G401 (cell line): ENCODE measurements at places on chromosomes 16 and 17.

GRCh38 chr16:16861546-16861945, 482.6 kb downstream of the NPIPA7 start:
- DNase-seq, result peak; percentile 29

DNA sequence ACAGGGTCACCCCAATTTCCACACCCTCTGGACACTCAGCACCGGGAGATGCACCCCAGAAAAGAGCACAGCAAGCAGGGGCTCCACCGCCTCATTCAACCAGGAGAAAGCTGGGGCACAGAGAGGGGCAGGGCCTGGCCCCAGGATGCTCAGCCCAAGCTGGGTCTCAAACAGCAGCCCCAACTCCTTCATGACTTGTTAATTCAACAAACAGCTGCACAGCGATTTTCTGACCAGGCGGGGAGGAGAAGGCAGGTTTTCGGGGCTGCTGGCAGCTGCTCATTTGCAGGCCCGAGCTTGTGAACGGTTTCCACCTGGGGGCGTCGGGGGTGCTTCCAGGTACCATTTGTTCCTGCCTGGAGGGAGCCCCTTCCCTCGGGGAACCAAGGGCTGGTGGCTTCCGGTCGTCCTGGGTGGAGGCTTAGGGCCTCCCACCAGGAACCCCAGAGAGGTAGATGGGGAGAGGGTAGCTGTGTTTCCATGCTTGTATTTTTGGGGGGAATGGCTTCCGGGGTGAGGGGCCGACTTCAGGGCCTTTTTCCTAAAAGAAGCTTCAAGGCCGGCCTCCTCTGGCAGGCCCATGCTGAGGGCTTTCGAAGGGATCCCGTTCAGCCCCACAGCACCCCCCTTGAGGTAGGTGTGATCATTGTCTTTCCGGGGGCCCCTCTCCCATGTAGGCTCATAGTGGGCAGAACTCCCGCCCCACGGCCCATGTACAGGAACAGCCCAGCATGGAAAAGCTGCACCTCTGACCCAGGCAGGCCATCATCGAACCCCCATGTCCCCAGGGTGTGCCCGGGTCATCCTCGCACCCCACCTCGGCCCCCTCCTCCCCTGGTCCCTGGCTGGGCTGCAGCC, 191.6 kb upstream of the GSE1 start:
- no peak for DNase-seq

DNA sequence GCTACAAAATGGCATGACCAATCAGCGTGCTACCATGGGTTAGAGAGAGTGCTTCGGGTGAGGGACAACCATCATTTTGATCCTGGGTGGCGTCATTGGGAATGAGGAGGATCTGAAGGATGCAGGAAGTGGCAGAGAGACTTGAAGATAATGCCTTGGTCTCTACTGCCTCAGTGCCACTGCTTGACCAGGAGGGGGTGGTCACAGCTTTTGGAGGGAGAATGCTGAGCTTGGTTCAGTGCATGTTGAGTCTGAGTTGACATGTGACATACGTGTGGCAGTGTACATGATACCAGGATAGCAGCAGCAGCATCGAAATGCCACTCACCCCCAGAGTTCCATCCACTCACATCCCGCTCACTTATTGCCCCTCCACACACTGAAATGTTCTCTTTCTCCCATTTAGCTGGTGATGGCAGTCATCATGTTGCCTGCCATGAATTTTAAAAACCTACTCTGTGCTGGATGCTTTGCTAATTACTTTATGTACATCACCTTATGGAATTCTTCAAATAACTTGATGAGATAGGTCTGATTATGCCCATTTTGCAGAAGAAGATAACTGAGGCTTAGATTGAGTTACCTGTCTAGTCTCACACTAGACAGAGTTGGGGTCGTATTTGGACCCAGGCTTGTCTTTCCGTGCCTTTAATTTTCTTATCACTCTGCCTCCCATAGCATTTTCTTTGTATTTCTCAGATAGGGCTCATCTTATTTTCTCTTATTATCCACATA, 36.7 kb downstream of the ARSG start:
- DNase-seq, result no peak

- DNase-seq, result no peak
Measured at GRCh38 chr16:1325673-1326371, 7.6 kb upstream of the BAIAP3 start.

DNA sequence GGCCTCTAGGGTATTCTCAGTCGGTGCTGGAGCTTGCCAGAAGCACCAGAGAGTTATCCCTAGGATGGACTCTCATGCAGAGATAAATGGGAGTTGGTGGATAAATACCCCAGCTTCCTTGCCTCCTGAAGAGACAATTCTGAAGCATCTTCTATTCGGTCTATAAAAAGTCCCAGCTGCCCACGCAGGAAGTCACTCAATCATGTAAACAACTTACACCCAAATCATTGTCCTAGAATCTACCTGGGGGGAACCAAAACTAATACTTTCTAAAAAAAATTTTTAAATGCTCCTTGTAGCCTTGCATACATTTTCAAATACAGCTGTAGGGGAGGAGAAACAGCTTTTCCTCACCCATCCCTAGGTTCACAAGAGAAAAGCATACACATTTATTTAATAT, 66.6 kb upstream of the ELAC2 start:
- DNase-seq, result no peak

- DNase-seq, result no peak
Measured at GRCh38 chr17:39660011-39660360, 5.2 kb upstream of the TCAP start.

GRCh38 chr16:67432506-67432890, 1.6 kb downstream of the HSD11B2 start:
- no peak for DNase-seq

DNA sequence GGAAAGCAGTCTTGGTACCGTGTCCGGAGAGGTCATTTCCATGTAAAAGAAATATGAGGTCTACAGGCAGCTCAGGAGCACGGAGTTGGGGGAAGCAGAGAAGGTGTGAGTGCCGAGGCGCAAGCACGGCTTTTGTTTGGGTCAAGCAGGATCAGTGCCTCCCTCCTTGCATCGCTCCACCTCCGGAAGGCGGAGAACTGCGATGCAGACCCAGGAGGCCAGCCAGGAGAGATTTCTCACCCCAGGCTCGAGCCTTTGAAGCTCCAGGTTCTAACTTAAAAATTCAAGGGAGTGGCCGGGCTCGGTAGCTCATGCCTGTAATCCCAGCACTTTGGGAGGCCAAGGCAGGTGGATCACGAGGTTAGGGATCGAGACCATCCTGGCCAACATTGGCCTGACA, 25.0 kb downstream of the NAA60 start:
- no peak for DNase-seq

DNA sequence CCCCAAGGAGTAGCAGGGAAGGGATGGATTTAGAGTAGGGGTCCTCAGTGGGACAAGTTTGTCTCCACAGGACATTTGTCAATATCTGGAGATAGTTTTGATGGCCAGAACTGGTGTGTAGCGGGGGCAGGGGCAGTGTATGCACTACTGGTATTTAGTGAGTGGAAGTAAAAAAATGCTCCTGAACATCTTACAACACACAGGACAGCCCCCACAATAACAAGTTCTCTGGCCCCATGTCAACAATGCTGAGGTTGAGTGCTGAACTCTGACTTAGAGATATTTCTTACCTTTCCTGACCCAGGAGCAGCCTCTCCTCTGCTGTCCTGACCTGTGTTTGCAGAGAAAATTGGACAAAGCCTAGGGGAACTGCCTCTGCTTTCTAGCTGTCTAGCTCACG, 365.8 kb downstream of the HAPSTR1 start:
- no peak for DNase-seq

GRCh38 chr16:795580-796229, 4.8 kb downstream of the GNG13 start:
- DNase-seq, result no peak

DNA sequence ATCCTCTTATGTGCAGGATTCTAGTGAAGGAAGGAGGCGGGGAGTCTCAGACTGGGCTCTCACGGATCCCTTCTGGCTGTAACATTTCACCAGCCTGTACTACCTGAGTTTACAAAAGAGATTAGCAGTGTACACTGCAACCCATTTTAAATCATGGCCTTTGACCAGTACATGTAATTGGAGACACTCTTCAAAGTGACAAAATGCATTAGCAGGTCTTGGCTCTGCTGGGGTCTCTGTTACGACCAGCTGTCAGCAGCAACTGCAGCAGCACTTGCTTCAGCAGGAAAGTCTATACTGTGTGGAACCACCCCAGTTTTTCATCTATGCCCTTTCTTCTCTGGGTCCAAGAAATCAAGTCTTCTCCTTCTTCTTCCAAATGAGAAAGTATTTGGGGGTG, 322.8 kb upstream of the ASIC2 start:
- no peak for DNase-seq

- peak; percentile 87 for DNase-seq
Measured at GRCh38 chr16:1509307-1510221, 16.4 kb downstream of the TELO2 start.

DNA sequence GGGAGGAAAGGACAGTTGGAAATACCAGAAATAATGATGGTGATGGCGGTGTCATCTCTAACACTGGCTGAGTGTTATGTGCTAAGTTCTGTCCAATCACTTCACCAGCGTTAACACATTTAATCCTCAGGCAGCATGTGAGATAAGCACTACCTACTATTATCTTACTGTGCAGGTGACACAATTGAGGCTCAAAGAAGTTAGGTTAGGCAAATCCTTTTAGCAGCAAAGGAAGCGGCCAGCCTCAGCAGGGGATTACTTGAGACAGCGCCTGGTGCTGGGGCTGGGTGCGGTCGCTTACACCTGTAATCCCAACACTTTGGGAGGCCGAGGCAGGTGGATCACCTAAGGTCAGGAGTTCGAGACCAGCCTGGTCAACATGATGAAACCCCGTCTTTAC, 18.7 kb upstream of the DHX8 start:
- no peak for DNase-seq

GRCh38 chr16:68563631-68564381, 24.7 kb downstream of the ZFP90 start:
- no peak for DNase-seq
